ENCODE measurements at places on chromosomes 13 and 19. TPM values are rescaled to one million over a fixed set of nuclear protein-coding genes. Genes with fewer than 3 reads are reported as not detected.

- no peaks in the 10 kb centered on the region for H3K36me3 ChIP-seq
- no peak overlapping the region for H3K4me3 ChIP-seq
- H3K4me1 ChIP-seq = no peaks in the 10 kb centered on the region
- no peak overlapping the region for H3K27ac ChIP-seq
- DNase-seq = no peak
Observed at GRCh38 chr13:63308549-63309165, 1893.0 kb upstream of the PCDH20 start.

FAM216B gene
- total RNA-seq = 0.10 TPM

DNA sequence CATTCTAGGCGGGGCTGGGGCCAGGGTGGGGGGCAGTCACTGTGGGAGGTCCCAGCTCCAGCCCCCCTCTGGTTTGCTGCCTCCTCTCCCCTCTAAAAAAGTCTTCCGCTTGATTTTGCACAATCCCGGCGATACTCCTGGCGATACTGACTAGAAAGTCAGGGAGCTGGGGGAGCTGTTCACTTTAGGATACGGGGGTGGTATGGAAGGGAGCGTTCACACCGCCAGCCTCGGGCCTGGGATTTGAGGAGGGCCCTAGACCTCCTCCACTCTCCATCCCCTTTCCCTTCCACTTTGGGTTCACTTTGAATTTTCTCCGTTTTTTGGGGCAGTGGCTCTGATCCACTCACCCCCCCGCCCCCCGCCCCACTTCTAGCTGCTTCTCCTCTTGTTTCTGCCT, 35.0 kb downstream of the KEAP1 start:
- no peaks in the 10 kb centered on the region for H3K4me1 ChIP-seq
- no peak overlapping the region for H3K27ac ChIP-seq
- DNase-seq = no peak
- no peaks in the 10 kb centered on the region for H3K36me3 ChIP-seq

MISP gene
- total RNA-seq = 1.7 TPM

DNA sequence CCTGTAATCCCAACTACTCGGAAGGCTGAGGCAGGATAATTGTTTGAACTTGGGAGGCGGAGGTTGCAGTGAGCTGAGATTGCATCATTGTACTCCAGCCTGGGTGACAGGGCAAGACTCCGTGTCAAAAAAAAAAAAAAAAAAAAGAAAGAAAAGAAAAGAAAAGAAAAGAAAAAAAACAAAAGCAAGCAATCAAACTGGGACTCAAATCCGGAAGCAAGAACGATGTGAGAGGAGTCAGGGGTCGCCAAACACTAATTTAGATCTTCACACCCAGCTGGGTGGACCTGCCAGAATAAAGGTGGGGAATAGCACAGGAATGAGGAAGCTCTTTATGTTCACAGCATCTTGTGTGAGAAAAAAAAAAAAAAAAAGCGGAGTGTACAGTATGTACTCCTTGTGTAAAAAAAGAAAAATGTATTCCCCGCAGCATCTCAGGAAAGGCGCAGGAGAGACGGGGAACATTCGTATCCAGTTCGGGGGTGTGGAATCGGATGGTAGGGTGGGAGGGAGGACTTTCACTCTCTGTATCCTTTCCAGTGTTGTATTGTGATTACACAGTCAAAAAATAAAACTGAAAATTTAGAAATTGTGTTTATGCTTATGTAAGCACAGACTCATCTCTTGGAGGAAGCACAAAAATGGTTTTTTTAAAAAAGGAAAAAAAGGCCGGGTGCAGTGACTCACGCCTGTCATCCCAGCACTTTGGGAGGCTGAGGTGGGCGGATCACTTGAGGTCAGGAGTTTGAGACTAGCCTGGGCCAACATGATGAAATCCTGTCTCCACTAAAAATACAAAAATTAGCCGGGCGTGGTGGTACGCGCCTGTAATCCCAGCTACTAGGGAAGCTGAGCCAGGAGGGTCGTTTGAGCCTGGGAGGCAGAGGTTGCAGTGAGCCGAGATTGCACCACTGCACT, 7.6 kb downstream of the DNAJB1 start:
- H3K27me3 ChIP-seq = no peaks in the 10 kb centered on the region
- H3K36me3 ChIP-seq = no peaks in the 10 kb centered on the region

- H3K27ac ChIP-seq = no peak overlapping the region
- H3K4me1 ChIP-seq = no peaks in the 10 kb centered on the region
- no peaks in the 10 kb centered on the region for H3K27me3 ChIP-seq
- DNase-seq = no peak
- H3K36me3 ChIP-seq = no peaks in the 10 kb centered on the region
- no peak overlapping the region for H3K4me3 ChIP-seq
Observed at GRCh38 chr13:29721766-29722165, 126.3 kb upstream of the SLC7A1 start.

PRR12 gene
- 9.1 TPM for total RNA-seq

DNA sequence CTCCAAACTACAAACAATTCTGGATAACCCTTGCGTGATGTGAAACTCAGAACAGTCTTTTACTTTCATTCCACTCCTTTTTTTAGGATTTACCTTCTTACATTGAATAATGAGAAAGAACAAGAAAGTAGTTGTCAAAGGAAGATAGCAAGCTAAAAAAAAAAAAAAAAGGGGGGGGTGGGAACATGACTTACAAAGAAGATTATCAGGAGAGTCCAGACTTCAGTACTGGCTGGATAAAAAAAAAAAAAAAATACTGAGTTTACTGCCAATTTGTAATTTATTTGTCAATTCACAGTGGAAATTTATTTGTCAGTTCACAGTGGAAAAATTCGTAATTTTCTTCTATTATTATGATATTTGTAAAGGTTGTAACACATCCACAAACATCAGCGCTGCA, 792.4 kb upstream of the SLITRK5 start:
- no peak overlapping the region for H3K4me3 ChIP-seq
- no peaks in the 10 kb centered on the region for H3K4me1 ChIP-seq
- no peak overlapping the region for H3K27ac ChIP-seq
- H3K36me3 ChIP-seq = no peaks in the 10 kb centered on the region
- no peak for DNase-seq
- no peaks in the 10 kb centered on the region for H3K27me3 ChIP-seq

GRCh38 chr19:12788682-12789097, 2.6 kb upstream of the JUNB start:
- DNase-seq = peak; percentile 87
- peak overlapping the region; percentile 80 for H3K4me3 ChIP-seq
- H3K4me1 ChIP-seq = peaks cover 16% of the 10 kb centered on the region
- H3K27me3 ChIP-seq = no peaks in the 10 kb centered on the region
- no peaks in the 10 kb centered on the region for H3K36me3 ChIP-seq

ZNF667 gene
- 10.2 TPM for total RNA-seq
